ENCODE measurements at places on chromosomes 12 and 14. TPM values are rescaled to one million over a fixed set of nuclear protein-coding genes. Genes with fewer than 3 reads are reported as not detected.

E2F7 gene
- 0.09 TPM for polyA plus RNA-seq

SLC24A4 gene
- 1.1 TPM for polyA plus RNA-seq

INHBC gene
- polyA plus RNA-seq, result not detected

MMP17 gene
- polyA plus RNA-seq, result 2.7 TPM

RHNO1 gene
- 25.0 TPM for polyA plus RNA-seq

DNAAF2 gene
- 6.5 TPM for polyA plus RNA-seq

VPS29 gene
- polyA plus RNA-seq, result 228 TPM

SINHCAF gene
- 30.9 TPM for polyA plus RNA-seq

ANKS1B gene
- 0.21 TPM for polyA plus RNA-seq

CLEC4E gene
- 12.3 TPM for polyA plus RNA-seq

DHRS4L2 gene
- 31.3 TPM for polyA plus RNA-seq

MYH6 gene
- 0.44 TPM for polyA plus RNA-seq

CRIP1 gene
- polyA plus RNA-seq, result 192 TPM

WSB2 gene
- polyA plus RNA-seq, result 14.4 TPM

LHX5 gene
- polyA plus RNA-seq, result not detected

RAD9B gene
- 0.61 TPM for polyA plus RNA-seq

ALX1 gene
- polyA plus RNA-seq, result not detected

Data from spleen (tissue), 13 donors.